ENCODE measurements at places on chromosomes 5 and 9.

DNA sequence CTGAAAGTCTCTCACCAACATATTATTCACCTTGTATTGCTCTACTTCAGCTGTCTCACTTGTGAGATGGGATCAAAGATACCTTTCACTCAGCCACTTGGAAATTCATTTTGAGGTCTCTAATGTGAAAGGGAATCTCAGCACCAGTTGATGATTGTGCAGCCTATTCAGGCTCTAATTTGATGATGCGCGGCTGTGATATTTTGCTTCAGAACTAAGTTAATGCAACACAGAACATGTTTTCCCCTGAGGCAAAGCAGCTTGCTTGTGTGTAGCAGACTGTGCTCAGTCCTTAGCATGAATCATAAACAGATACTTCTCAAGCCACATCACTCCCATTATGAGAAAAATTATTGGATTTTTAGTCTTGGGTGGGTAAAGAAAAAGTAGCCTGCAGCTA, 378.8 kb downstream of the OSTF1 start:
- no peak for DNase-seq

GRCh38 chr5:38023799-38024198, 184.0 kb upstream of the GDNF start:
- no peak for DNase-seq

DNA sequence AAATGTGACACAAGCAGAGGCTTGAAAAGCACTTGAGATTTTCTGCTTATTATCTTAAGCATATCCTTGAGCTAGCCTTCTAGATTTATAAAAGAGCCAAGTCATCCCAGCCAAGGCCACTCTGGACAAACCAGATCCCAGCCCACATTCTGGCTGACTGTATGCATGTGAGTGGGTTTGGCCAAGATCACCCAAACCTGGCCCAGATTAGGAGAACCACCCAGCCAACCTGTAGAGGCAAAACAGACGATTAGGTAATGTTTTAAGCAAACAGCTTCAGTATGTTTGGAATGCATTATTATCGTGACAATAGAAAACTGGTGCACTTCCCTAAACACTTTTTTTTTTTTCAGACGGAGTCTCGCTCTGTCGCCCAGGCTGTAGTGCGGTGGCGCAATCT, 151.9 kb downstream of the SPATA31D1 start:
- DNase-seq = no peak

DNA sequence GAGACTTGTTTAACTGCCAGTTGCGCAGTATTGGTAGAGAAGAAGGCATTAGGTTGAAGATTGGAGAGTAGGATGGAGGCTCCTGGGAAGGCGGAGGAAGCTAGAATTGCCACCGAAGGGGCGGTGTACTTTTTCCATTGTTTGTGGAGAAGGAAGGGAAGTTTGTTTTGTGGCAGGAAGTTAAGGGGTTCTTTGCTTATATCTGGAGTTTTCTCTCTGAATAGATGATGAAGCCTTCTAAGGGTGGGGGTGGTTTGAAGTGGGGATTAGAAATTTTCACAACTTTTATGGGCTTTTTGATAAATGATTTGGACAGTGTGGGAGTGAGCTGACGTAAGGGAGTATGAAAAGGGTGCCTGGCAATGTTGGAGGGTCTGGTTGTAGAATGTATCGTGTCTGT, 59.3 kb downstream of the SNX30 start:
- DNase-seq = no peak

DNA sequence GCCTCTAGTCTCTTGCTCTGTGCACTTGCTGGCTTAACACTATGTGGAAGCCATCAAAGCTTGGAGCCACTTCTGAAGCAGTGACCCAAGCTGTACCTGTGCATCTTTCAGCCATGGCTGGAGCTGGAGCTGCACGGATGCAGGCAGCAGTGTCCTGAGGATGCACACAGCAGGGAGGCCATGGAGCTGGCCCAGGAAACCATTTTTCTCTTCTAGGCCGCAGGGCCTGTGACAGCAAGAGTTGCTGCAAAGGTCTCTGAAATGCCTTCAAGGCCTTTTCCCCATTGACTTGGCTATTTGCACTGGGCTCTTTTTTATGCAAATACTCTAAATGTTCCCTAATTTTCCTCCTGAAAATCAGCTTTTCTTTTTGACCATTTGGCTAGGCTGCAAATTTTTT, 12.9 kb upstream of the ZNF484 start:
- DNase-seq = no peak

DNA sequence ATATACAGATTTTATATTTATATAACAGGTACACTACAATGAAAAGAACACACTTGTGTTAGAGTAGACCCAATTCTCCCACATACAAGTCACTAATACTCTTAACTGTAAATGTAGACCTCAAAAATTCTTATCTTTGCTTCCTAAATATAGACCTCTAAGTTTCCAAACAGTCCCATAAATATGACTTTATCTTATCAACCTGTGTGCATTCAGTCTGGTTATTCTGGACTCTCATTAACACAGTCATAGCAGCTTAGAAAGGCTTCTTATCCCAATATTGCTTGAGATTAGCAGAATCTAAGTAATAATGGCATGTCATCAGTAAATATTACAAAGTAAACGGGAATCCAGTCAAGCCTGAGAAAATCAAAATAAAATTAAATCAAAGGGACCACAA, 161.1 kb downstream of the FBXL17 start:
- DNase-seq = no peak

GRCh38 chr5:67844924-67845323, 370.6 kb upstream of the PIK3R1 start:
- DNase-seq = no peak

- DNase-seq = no peak
Observed at GRCh38 chr5:141609044-141609443, 9.8 kb downstream of the DIAPH1 start.

GRCh38 chr5:141958113-141958512, at the start of gene PCDH12:
TSS of gene PCDH12 (minus strand) at chr5:141958202. CDS start at chr5:141957851, 351 bp downstream.
- DNase-seq = no peak

GRCh38 chr5:126198531-126198930, 224.7 kb upstream of the GRAMD2B start:
- no peak for DNase-seq

- no peak for DNase-seq
Observed at GRCh38 chr9:137902646-137903045, 25.1 kb downstream of the CACNA1B start.

- DNase-seq = no peak
Observed at GRCh38 chr5:178319541-178320041, 87.0 kb upstream of the PHYKPL start.

- DNase-seq = no peak
Observed at GRCh38 chr5:77719666-77720363, 56.3 kb downstream of the TBCA start.

- DNase-seq = no peak
Observed at GRCh38 chr5:106241409-106241808, 1429.3 kb downstream of the EFNA5 start.

DNA sequence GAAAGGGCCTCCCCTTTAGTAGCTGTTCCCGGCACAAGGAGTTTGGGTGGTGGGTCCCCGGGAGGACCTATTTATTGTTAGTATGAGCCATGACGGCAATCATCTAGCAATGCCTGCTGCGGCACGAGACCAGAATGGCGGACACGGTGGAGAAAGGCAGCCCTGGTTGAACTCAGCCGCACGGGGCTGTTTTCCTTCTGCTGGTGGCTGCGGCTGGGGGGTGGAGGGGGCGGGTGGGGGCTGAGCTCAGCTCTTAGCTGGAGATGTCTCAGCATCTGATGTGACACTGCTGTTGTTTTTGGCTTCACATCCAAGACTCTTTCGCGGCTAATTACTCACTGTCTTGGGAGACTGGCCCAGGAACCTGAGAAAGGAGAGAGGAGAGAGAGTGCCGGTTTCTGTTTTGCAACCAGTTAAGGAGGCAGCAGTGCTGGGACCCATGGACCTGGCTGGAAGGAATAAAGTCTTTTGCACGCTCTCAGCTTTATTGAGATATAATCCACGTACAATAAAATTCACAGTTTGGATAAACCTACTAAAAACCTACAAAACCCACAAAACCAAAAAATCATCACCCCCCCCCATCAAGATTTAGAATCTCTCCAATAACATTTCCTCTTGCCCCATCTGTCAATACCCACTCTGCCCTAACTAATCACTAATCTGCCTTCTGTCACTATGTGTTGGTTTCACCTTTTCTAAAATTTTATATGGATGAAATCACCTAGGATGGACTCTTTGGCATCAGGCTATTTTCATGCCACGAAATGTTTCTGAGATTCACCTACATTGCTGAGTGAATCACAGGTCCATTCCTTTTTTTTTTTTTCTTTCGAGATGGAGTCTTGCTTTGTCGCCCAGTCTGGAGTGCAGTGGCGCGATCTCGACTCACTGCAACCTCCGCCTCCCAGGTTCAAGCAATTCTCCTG, 81.8 kb upstream of the NEURL1B start:
- DNase-seq = no peak

GRCh38 chr9:76403352-76403751, 9.1 kb upstream of the RFK start:
- DNase-seq = no peak

- DNase-seq = no peak
Observed at GRCh38 chr9:34927061-34927460, 31.0 kb upstream of the PHF24 start.

DNA sequence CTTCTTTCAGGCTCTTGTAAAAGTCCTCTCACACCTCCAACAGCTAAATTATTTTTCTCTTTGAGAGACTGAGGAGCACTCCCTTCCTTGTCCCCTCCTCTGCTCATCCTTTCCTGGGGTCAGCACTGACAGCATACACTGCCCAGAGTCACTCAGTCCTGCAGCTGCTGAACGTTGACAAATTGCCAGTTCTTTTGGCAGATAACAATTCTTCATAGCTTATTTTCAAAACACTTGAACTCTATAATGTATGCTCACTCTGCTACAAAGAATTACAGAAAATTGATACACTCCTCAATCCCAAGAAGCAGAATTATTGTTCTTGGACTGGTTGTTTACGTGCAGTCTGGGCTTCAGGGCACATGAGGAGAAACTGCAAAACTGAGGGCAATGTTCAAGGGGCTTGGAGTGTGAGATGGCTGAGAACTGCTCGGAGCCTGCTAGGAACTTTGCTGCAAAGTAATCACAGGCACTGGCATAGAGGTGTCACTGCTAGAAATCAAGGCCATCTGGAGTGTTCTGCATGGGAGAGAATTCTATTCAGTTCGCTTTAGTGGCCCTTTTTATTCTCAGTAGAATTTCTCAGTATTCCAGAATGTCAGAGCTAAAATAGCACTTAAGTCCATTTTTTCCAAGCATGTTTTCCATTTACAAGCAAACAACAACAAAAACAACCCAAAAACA, 96.4 kb upstream of the SPOCK1 start:
- no peak for DNase-seq

- DNase-seq = no peak
Observed at GRCh38 chr5:135478938-135479337, 26.8 kb upstream of the TIFAB start.

- DNase-seq = no peak
Observed at GRCh38 chr9:97305501-97306298, 1.8 kb upstream of the CCDC180 start.

DNA sequence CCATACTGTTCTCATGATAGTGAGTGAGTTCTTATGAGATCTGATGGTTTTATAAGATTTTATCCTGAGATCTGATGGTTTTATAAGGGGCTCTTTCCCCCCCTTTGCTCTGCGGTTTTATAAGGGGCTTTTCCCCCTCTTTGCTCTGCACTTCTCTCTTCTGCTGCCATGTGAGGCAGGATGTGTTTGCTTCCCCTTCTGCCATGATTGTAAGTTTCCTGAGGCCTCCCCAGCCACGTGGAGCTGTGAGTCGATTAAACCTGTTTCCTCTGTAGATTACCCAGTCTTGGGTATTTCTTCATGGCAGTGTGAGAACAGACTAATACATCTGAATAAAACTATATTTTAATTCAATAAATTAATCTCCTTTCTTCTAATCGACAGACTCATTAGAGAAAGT, 64.9 kb upstream of the ZSWIM6 start:
- DNase-seq = no peak

DNA sequence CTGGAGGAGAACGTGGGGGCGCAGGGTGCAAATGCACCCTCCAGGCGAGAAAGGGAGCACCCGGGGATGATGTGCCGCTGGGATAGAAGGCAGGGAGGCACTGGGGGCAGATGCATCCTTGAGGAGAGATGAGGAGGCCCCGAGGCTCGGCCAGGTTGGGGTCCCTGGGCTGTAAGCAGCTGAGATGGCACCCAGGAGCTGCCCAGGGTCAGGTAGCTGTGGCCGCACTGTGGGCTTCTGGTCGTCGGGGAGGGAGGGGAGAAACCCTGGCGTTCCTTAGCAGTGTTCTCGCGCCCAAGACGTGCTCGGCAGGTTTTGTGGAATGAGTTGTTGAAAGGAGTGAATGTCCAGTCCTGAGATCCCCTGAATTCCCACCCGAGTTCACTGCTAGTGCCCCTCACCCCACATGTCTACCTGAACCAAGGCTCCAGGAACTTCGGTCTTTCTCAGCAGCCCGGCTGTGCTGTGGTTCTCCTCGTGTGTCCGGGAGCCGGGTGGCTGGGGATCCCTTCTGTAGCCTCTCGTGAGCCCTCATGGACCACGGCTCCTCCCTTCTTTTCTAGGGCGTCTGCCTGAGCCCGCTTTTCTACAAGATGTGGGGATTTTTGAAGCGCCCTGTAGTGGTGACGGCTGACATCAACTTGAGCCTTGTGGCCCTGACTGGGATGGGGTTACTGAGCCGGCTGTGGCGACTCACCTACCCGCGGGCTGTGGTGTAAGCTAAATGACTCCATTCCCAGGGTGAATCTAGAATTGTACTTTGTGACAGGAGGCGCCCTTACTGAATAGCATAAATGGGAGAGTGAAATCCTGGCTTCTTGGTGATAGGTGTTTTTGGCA, 1.1 kb downstream of the POMT1 start:
- DNase-seq = peak; percentile 46

GRCh38 chr9:81737871-81738507, 48.6 kb upstream of the TLE1 start:
- no peak for DNase-seq

GRCh38 chr9:26012797-26013196, 334.6 kb upstream of the TUSC1 start:
- DNase-seq = no peak

- no peak for DNase-seq
Observed at GRCh38 chr5:68381060-68381459, 165.5 kb downstream of the PIK3R1 start.

DNA sequence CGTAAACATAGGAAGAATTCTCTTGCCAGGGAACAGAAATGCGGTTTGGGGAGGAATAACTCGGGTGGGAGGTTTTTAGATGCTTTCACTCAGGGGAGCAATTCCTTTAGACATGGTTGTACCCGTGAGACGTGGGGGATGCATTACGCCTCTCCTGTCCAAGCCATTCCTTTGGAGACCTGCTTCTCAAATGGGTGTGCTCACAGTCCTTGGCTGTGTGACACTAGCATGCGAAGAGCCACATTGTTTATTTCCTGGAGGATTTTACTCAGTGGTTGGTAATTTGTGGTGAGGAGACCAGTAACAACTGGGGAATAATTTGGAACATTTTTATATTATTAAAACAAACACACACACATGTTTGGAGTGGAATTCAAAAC, 18.5 kb downstream of the COL15A1 start:
- DNase-seq = no peak

GRCh38 chr5:31911291-31912265, 262.5 kb downstream of the GOLPH3 start:
- DNase-seq = no peak
